Thyroid gland (tissue), 4 donors: ENCODE measurements at places on chromosomes 16 and 17. TPM values are rescaled to one million over a fixed set of nuclear protein-coding genes. Genes with fewer than 3 reads are reported as not detected.

The TRIM47 gene
- total RNA-seq = 27.8 TPM

The MYADML2 gene
- not detected for total RNA-seq

The FNDC8 gene
- total RNA-seq = not detected

The FBXO39 gene
- total RNA-seq = not detected

The BAIAP3 gene
- 3.0 TPM for total RNA-seq

The PRR11 gene
- total RNA-seq = 1.2 TPM

The TNFRSF13B gene
- not detected for total RNA-seq

The KRT28 gene
- total RNA-seq = not detected

The CDH1 gene
- 286 TPM for total RNA-seq

The KIF2B gene
- total RNA-seq = 0.27 TPM

The RETREG3 gene
- total RNA-seq = 73.7 TPM

DNA sequence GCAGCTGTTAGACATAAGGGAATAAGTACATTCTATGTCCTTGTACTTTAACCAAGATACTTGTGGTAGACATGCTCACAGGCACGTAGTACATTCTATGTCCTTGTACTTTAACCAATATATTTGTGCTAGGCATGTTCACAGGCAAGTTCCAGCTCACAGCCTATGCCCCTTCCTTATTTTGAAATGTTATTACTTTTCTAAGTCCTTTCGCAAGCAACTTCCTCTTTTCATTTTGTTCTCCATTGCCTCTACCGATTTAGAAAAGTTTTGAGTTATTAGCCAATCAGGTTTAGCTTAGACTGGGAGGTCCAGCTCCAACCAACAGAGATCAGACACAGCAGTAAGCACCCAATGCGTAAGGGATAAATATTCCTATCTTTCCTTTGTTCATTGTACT is 60.1 kb upstream of the NUDT7 start:
- H3K27me3 ChIP-seq = no peaks in the 10 kb centered on the region
- no peaks in the 10 kb centered on the region for H3K4me1 ChIP-seq
- DNase-seq = no peak
- H3K36me3 ChIP-seq = no peaks in the 10 kb centered on the region
- H3K4me3 ChIP-seq = no peak overlapping the region

DNA sequence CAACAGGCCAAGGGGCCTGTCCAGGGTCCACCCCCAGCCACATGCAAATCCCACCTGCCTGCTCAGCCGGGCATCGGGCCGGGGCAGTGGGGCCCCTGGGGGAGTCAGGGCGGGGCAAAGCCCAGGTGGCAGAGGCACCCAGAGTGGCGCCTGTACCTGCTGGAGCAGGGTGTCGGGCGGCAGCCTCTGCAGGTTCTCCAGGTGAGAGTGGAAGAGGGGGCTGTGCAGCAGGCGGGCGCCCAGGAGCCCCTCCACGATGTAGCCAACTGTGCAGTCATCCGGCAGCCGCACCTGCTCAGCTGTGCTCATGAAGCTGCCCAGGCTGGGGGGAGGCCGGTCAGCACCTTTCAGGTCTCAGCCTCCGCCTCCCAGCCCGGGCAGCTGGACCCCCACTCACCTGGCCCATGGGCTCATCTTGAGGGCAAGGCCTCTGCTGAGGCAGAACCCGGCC is 2.1 kb downstream of the RFNG start:
- no peak overlapping the region for H3K27ac ChIP-seq
- no peaks in the 10 kb centered on the region for H3K27me3 ChIP-seq
- H3K4me3 ChIP-seq = no peak overlapping the region
- peaks cover 10% of the 10 kb centered on the region for H3K36me3 ChIP-seq

DNA sequence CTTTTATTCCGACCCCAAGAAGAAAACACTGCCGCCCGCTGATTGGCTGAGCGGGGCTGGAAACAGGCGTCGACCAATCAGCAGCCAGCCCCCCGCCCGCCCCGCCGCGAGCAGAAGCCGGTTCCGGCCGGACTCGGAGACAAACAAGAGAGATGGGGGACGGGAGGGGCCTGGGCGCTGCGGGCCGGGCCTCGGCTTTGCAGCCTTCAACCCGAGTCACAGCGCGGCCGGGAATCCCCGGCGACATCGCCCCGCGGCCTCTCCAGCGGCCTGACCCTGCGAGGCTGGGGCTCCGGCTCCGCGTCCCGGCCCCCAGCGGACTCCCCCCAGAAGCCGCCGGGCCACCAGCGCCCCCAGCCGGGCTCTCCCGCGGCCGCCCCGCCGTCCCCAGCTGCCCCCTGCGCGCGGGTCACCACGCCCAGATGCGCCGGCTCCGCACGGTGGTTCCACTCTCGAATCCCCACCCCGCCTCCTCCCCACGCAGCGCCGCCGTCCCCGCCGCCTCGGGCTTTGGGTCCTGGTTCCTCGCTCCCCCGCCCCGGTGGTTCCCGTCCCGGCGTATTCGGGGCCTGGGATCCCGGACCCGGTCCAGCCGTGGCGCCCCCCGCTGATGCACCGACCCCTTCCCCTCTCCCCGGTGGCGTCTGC is 346 bp upstream of the SLC43A2 start:
- peak; percentile 98 for DNase-seq
- H3K27me3 ChIP-seq = no peaks in the 10 kb centered on the region
- H3K4me1 ChIP-seq = peaks cover 15% of the 10 kb centered on the region
- H3K27ac ChIP-seq = peak overlapping the region; percentile 96
- H3K4me3 ChIP-seq = peak overlapping the region; percentile 78

GRCh38 chr16:49824593-49824992 is 31.3 kb downstream of the ZNF423 start:
- no peak overlapping the region for H3K4me3 ChIP-seq
- no peaks in the 10 kb centered on the region for H3K27me3 ChIP-seq
- DNase-seq = no peak

- H3K4me3 ChIP-seq = no peak overlapping the region
- no peak overlapping the region for H3K27ac ChIP-seq
- no peaks in the 10 kb centered on the region for H3K27me3 ChIP-seq
- no peaks in the 10 kb centered on the region for H3K36me3 ChIP-seq
These were observed 4.4 kb downstream of the KRT27 start for GRCh38 chr17:40777971-40778370.

- no peak overlapping the region for H3K4me3 ChIP-seq
- no peak overlapping the region for H3K27ac ChIP-seq
- no peak for DNase-seq
- no peaks in the 10 kb centered on the region for H3K27me3 ChIP-seq
- peaks cover 6% of the 10 kb centered on the region for H3K36me3 ChIP-seq
These were observed 17.1 kb downstream of the NME3 start for GRCh38 chr16:1754204-1754603.

DNA sequence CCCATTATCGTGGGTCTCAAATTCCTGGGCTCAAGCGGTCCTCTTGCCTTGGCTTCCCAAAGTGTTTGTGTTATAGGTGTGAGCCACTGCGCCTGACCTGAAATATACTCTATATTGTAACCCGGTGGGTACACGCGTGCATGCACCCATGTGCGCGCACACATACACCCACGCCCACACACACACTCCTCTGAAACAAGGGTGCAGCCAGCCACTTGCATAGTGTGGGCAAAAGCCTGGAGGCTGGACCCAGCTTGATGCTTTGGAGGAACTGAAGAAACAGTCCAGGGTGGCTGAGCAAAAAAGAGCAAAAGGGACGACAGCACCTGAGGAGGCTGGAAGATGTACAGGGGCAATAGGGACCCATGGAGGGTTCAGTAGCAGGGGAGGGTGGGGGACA is 29.9 kb downstream of the NAGPA start:
- H3K4me3 ChIP-seq = no peak overlapping the region
- H3K27ac ChIP-seq = no peak overlapping the region
- no peaks in the 10 kb centered on the region for H3K4me1 ChIP-seq
- DNase-seq = no peak
- no peaks in the 10 kb centered on the region for H3K27me3 ChIP-seq

DNA sequence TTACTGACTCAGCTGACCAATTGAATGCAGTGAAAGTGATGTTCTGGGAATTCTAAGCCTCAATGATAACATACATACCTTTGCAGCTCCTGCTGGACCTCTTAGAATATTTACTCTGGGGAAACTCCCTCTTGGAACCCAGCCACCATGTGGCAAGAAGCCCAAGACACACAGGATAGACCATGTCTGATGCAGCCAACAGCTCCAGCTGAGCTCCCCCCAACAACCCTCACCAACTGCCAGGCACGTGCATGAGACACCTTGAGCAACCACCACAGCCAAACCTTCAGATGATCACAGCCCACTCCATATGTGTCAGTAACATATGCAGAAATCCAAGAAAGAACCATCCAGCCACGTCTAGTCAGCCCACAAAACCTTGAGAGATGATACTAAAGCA is 53.0 kb downstream of the XYLT1 start:
- H3K4me3 ChIP-seq = no peak overlapping the region
- peaks cover 5% of the 10 kb centered on the region for H3K4me1 ChIP-seq
- H3K27me3 ChIP-seq = no peaks in the 10 kb centered on the region
- no peak overlapping the region for H3K27ac ChIP-seq
- peak; percentile 11 for DNase-seq
- no peaks in the 10 kb centered on the region for H3K36me3 ChIP-seq

DNA sequence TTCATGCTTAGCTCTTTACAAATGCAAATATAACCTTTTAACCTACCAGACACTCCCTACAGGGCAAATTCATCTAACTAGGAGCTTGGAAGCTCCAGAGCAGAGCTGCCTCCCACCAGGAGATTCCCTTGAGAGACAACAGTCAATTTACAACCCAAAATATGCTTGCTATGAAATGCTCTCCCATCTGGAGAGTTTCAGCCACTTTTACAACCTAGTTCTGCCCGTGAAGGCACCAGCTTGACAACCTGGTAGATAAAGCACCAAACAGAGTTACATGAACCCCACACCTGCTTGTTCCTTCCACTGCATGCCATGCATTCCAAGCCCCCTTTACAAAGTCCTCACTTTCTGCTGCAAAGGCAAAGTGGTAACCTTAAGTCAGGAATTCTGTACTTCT is 215.3 kb upstream of the KIF2B start:
- H3K36me3 ChIP-seq = no peaks in the 10 kb centered on the region
- H3K4me1 ChIP-seq = no peaks in the 10 kb centered on the region
- H3K27me3 ChIP-seq = no peaks in the 10 kb centered on the region
- no peak overlapping the region for H3K4me3 ChIP-seq
- DNase-seq = no peak
- H3K27ac ChIP-seq = no peak overlapping the region

GRCh38 chr17:33725675-33726271 is 432.7 kb upstream of the ASIC2 start:
- H3K4me3 ChIP-seq = no peak overlapping the region
- no peaks in the 10 kb centered on the region for H3K36me3 ChIP-seq
- no peaks in the 10 kb centered on the region for H3K27me3 ChIP-seq
- DNase-seq = peak; percentile 21
- no peak overlapping the region for H3K27ac ChIP-seq

DNA sequence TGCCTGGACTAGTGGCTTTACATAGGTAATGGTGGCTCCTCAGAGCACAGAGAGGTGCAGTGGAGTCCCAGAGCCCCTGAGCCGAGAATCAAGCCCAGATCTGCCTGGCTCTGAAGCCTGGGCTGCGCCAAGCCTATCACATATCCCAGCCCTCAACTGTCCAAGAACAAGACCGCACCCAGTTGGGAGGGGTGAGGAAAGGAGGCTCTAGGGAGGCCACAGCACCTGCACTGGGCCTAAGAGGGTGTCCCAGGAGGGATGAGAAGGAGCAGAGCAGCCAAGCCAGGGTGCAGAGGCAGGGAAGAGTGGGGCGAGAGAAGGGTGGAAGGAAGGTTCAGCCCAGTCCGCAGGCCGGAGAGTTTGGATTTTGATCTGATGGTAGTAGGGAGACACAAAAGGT is 941 bp upstream of the RNF112 start:
- H3K27me3 ChIP-seq = no peaks in the 10 kb centered on the region
- H3K27ac ChIP-seq = no peak overlapping the region
- no peak overlapping the region for H3K4me3 ChIP-seq
- H3K4me1 ChIP-seq = no peaks in the 10 kb centered on the region
- DNase-seq = no peak
